Fibroblast of mammary gland (primary cell): ENCODE measurements at places on chromosomes 6 and 20.

DNA sequence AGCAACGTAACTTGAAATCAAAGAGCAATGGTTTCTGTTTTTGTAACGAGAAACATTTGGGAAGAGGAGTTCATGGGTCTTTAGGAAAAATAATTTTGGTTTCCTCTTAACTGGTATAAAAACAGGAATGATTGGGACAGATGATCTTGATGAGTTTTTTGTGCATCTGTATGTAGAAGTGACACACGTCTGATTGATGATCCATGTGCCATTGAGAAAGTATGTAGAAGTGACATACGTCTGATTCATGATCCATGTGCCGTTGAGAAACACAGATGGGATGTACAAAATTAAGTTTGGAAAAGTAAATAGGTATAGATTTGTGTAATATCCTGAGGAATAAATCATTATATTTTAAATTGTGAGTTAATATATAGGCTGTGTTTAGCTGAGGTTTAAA is 2.1 kb downstream of the KIAA1586 start:
- peak; percentile 60 for DNase-seq

DNA sequence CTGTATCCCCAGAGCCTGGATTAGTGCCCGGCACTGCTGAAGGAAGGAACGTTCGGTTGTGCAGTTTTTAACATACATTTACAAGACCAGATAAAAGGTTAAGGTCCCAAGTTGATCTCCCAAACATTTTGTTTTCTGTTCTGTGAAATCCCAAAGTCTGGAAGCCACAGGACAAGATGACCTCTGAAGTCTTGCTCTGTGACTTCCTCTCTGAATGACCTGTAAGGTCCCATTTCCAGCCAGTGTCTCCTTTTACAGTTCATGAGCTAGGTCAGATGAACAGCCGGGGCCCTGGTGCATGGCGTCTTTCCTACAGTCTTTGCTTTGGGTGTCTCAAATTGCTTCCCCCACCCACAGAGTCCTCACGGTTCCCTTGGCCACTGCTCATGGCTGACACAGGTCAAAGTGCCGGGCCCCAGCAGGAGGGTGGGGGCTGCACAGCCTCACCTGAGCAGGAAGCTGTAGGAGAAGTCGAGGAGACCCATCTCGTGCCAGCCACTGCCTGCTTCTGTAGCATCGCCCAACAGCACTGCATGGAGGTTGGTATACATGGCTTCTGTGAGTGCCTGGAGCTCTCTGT is 24.0 kb downstream of the PTGIS start:
- DNase-seq: no peak

- no peak for DNase-seq
Measured at GRCh38 chr6:90187437-90188121, 109.1 kb downstream of the BACH2 start.

DNA sequence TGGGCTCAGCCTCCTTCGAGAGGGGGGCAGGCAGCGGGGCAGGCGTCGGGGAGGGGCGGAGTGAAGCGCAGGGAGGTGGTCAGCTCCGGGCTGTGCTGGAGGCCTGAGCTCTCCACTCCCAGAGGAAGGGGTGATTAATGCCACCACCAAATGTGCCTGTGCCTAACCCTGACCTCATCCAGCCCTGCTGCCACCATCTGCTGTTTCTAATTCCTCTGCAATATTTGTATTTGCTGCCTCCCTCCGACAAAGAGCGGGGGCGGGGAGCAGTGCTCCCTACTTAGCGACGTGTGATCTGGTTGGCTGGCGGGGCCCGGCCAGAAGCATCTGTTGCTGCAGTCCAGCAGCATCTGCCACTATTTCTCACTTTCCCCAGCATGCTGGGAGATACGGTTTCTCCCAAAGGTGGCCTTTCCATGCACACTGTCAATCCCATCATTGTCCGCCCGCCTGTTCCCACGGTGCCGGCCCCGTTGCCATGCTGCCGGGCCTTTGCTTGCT is 47.0 kb downstream of the DLL1 start:
- peak; percentile 9 for DNase-seq

GRCh38 chr20:8932192-8933165 is 136.4 kb upstream of the PLCB4 start:
- DNase-seq: peak; percentile 78

DNA sequence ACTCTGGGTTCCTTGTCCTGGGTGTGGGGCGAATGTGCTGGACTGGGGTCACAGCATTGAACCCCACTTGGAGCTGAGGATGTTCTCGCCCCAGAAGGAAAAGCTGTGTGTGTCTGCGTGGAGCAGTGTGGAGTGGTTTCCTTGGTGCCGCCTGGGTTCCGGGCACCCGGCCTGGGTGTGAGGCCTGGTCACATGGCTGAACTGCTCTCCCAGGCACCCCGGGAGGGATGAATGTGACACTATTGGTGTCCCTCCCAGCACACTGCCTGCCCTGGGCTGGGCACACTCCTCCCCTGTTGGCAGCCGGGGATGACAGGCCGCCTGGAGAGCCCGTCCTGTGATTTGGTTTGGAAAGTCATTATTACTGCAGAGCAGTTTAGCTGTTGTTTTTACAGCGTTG is 12.3 kb downstream of the MYT1 start:
- DNase-seq: no peak

DNA sequence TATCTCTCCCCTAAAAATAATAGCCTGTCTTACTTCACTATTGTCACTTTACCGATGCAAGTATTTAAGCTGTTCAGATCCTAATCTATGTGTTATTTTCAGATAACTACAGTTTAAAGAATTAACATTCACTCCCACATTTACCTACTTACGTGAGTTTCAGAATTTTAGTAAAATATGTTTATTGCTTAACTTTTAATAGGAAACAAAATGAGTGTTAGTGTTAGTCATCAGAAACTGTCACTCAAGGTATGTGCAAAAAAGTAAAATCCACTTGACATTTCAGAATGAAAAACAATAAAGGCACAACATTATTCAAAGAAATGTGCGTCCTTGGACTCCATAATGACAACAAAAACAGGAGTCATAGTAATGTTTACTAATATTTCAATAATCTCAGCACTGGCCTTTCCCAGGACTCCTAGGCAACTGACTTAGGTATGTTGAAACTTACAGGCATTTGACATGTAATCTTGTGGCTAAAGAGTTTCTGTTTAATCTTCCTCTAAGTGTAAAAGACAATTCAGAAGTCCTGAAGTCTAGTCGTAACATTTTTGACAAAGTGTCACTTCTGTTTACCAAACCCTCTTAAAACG is 4.5 kb downstream of the ATXN1 start:
- no peak for DNase-seq
